ENCODE measurements at places on chromosomes 12 and 14.

DNA sequence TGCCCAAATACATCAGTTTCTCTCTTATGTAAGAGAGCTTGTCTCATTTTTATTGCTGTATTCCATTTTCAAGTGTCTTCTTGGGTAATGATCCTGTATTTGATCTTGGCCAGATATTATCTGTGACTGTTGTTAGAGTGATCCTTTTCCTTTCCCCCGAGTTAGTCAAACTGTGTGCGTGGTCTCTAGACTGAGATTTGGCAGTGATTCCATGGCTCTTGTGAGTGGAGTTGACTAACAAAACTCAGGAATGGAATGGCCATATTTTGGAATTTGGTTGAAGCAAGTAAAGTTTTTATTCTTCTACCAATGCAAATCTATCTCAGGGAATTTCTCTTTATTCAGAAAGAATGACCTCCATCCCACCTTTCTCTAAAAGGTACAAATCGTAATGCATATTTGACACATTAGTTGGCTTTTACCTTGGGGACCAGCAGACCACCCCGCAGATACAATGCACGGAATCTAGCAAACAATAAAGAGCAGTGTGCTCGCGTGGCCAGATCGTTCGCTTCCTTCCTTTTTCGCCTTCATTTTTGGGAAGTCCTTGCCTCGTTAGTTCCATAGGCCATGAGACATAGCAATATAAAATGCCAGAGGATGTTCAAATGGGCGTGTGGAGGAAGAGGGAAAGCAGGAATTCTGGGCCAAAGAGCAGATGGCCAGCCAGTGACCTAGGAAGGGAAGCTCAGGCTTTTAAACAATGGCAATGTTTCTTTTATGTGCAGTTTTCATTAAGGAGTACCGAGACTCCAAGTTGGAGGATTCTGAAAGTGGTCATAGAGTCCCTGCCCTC is 24.4 kb downstream of the ETV6 start:
- DNase-seq: no peak

GRCh38 chr12:81963636-81964035 is 204.5 kb upstream of the PPFIA2 start:
- no peak for DNase-seq

DNA sequence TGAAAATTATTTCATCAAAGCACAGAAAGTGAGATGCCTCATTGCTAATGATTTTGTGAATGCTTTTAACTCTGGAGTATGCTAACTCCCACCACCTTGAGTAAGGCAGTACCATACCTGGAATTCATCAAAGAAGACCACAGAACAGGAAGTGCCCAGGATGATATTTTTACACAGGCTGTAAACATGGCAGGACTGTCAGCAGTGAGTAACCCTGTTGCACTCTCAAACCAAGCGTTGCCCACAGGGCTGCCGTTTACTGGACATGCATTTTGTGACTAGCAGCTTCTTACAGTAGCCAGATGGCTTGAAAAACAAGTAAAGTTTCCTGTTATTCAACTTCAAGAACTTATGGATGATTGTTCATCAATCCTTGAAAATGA is 42.4 kb downstream of the RALGAPA1 start:
- no peak for DNase-seq

DNA sequence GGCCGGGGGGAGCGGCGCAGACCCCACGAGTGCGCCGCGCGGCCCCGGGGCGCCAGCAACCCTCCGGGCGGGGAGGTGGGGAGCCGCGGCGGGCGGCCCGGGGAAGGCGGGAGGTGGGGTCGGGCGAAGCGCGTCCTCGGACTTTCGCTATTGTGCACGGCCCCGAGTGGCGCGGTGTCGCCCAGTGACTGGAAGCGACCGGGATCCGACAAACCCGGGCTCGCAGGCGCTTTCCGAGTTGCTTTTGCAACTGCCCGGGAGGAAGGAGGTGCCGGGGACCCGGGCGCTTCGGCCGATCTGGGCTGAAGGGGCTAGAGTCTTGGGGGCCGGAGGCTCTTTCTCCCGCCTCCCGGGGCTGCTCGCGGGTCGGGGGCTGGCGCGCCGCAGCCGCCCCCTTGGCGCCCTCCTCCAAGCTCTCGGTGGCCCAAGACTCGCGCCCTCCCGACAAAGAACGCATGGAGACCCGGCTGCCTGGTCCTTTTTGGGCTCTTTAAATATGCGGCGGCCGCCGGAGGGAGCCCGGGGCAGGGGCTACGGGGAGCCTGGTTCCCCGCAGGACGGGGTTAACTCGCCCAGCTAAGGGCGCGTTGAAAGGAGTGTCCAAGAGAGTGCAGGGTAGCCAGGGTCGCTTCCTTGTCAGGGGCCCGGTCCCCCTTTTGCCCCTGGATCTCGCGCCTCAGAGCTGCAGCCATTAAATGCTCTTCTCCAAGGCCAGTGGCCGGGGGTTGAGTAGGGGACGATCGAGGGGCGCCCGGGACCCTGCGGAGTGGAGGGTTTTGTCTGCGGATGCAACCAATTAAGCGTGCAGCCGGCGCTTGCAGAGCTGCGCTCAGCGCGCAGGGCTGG is 1.4 kb downstream of the HMGA2 start:
- DNase-seq: no peak

DNA sequence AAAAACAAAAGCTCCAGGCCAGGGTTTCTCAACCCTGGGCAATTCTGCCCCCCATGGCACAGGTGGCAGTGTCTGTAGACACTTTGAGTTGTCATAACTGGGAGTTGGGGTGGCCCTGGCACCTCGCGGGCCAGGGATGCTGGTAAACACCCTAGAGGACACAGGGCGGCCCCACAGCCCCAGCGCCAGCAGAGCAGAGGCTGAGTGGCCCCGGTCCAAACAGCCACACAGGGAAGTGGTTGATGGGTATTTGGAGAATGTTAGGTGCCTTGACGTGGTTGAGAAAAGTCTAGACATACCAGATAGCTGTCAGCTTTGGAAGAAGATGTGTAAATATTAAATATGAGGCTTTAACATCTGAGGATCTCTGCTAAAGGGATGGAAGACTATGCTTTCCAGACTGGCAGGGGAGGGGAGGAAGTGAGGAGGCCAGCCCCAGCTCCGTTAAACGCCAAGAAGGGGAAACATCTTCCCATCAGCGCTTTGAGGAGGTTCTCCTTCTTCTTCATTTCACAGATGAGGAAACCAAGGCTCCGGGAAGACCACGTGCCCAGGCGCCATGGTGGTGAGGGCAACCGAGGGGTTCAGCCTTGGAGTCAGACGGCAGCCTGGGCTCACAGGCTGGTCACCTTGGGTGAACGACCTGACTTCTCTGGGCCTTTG is 103.7 kb downstream of the SCARB1 start:
- DNase-seq: no peak

- DNase-seq: no peak
Observed at GRCh38 chr14:67733616-67734015, 31.9 kb downstream of the RDH12 start.

GRCh38 chr12:108838194-108839017 is 19.0 kb downstream of the SSH1 start:
- peak; percentile 95 for DNase-seq

GRCh38 chr12:13390918-13391317 is 194.4 kb downstream of the EMP1 start:
- DNase-seq: no peak

DNA sequence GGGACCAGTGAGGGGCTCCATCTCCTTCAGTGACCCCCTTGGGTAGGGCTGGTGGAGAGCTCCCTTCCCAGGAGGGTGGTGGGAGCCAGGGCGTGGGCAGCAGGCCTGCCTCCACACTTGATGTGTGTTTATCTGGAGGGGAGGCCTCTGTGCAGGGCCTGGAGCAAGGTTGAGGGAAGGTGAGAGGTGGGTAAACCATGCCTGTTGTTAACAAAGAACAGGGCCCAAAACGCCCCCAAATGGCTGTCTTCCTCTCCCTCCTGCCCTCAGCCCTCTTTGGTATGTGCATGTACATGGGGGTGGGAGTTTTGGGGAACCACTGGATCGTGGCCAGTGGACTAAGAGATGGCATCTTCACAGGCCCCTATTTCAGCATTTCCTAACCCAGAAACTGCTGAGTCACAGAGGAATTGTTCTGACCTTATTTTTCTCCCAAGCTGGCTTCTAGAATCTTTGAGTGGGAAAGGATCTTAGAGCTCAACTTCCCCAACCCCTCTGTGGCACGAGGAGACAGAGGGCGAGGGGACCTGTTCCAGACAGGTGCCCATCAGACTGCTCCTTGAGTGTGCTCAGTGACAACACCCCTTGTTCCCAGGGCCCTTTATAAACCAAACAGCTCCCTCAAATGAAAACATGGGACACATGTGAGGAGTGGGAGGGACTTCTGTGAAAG is 3.6 kb downstream of the SLC48A1 start:
- no peak for DNase-seq

GRCh38 chr12:109358154-109358869 is 10.6 kb downstream of the MYO1H start:
- no peak for DNase-seq

DNA sequence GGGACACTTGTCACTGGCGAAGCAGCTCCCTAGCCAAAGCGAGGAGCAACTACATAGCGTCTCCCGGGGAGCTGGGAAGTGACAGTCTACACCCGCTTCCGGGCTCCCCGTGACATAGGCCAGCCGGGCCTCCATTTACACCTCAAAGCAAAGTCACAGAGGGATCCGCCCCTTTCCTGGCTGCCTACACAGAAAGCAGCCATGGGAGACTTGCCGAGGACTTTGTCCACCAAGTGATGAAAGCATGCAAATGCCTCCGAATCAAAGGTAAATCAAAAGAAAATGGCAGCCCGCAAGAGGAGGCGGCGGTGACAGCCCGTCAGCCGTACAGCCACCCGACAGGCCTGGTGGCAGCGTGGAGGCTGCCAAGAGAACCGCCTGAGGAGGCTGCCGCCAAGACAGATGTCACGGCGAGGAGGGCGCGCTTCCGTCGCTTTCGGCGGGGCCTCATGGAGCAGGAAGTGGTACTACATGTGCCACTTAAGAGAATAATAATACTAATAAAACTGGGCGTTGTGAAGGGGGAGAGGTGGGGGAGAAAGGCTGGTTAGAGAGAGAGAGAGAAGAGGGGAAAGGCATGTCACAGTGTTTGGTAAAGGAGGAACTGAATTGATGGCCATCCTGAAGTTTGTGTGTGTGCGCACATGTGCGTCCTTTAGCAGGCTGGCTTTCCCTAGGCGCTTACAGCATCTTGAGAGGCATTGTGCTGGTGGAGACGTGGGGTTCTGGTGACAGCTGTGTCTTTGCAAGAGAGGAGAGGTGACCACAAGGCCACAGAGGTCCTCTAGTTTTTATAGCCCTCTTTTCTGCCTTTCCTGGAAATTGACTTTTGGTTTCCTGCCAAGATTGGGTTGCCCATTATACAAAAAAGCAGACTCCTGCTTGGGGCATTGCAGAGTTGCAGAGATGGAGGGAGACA is 661.7 kb downstream of the VRK1 start:
- DNase-seq: no peak

GRCh38 chr12:131808744-131809371 is 19.3 kb upstream of the MMP17 start:
- DNase-seq: no peak
